DND-41 (cell line): ENCODE measurements at places on chromosomes 2 and 18.

GRCh38 chr2:59789523-59789922 is 763.9 kb downstream of the BCL11A start:
- no peak for DNase-seq

- DNase-seq = no peak
Observed at GRCh38 chr2:238929242-238930081, 81.6 kb downstream of the TWIST2 start.

- DNase-seq = no peak
Observed at GRCh38 chr2:145631561-145631960, 1111.6 kb upstream of the ZEB2 start.

DNA sequence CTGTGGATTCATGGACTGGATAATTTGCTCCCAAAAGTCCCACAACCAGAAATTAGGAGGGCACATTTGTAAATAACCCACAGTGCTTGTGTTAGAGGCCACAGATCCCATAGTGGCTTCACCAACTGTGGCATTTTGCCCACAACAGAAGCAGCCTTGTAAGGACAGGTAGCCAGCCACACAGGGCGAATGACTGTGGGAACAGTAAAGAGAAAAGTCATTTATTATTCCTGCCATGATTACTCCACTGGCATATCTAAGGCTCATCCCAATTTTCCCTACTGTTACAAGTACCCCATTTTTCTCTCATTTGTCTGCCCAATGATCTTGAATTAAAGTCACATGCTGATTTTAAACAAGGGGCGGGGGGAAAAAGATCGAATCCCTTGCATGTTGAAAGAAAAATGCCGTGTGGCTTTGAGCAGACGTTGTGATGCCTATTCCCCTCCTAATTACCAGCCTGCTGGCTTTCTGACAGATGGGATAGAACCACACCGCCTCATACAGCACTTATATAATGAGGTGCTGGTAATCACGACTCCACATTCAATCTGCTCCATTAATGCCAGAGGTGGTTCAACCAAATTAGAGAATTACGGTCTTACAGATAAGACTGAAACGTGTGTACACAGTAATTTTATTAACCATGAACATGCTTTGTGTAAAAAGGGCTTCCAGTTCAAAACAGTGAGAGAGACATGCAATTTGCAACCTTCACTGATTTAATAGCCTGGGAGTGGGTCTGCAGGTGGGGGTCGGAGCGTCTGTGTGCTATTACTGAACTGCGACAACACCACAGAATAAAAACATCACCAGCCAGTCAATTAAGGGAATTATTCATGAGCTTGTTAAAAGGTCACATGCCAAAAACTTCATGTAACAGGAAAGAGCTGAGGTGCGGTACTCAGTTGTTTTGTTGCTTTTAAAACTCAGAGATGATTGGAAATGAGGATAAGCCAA is 196.0 kb downstream of the TMEM163 start:
- DNase-seq = no peak

- no peak for DNase-seq
Observed at GRCh38 chr2:15238028-15238427, 323.1 kb downstream of the NBAS start.

DNA sequence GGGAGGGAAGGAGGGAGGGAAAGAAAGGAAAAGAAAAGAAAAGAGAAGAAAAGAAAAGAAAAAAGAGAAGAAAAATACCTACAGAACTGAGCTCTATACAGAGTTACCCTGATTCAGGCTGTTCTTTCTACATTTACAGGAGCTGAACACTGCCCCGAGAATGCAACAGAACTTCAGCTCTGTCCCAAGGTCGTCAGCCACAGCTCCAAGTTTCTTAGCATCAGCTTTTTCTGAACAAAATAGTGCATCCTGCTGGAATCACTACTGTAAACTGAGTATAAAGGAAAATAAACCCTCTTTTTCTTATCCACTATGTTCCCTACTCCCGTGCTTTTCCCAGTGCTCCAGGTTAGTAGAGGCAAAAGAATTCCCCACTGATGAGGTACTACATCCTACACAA is 4.7 kb upstream of the PPP4R1 start:
- DNase-seq = no peak

GRCh38 chr2:150462770-150463169 is 24.7 kb downstream of the RND3 start:
- DNase-seq = no peak

GRCh38 chr2:190840569-190841172 is 40.0 kb upstream of the GLS start:
- DNase-seq = no peak

- DNase-seq = no peak
Observed at GRCh38 chr2:211157211-211157610, 600.8 kb downstream of the CPS1 start.

DNA sequence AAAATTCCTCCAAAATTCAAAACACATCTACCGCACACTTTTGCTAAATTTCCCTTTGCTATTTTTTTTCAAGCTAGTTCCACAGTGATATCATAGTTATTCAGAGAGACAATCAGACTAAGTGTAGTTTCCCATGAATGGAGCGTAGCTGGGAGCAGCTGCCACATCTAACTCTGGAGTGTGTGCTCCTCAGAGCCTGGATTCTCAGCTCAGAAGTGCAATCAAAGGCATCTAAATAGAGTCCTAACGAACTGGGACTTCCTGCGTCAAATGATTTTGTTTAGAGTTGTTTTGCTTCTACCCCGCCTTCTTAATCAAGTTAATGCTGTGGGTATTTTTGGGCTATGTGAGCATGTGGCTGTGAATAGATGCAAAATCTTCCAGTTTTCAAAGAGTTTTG is 160.3 kb downstream of the TMEM18 start:
- no peak for DNase-seq

- no peak for DNase-seq
Observed at GRCh38 chr2:133867166-133867565, 298.9 kb upstream of the NCKAP5 start.

- no peak for DNase-seq
Observed at GRCh38 chr2:230910546-230911177, 14.4 kb downstream of the GPR55 start.

DNA sequence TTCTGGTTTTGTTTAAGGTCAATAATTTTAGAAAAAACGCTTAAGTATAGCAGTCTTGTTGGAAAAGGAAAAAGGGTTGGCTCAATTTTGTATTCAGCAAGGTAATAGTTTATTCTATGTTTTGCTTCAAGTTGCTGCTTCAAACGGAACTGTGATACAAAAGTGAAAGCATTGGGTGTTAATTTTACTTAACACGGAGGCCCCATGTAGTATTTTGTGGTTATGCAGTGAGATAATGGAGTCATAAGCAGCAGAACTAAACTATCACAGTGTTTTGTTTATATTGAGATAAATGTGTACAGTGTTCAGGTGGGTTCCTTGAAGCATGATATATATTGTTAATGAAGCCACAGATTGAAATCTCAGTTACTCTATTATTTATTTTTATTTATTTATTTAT is 67.0 kb upstream of the LYPD6B start:
- no peak for DNase-seq

- peak; percentile 52 for DNase-seq
Observed at GRCh38 chr2:68715353-68716041, 19.1 kb upstream of the ARHGAP25 start.

GRCh38 chr2:5798084-5798483 is 105.9 kb downstream of the SOX11 start:
- DNase-seq = no peak

- peak; percentile 27 for DNase-seq
Observed at GRCh38 chr18:31977270-31977872, 34.4 kb upstream of the TRAPPC8 start.

- DNase-seq = no peak
Observed at GRCh38 chr2:241268716-241269445, 46.6 kb downstream of the HDLBP start.

- no peak for DNase-seq
Observed at GRCh38 chr18:51107598-51108305, 77.7 kb downstream of the SMAD4 start.

- DNase-seq = no peak
Observed at GRCh38 chr2:133077269-133077822, 407.3 kb upstream of the LYPD1 start.

DNA sequence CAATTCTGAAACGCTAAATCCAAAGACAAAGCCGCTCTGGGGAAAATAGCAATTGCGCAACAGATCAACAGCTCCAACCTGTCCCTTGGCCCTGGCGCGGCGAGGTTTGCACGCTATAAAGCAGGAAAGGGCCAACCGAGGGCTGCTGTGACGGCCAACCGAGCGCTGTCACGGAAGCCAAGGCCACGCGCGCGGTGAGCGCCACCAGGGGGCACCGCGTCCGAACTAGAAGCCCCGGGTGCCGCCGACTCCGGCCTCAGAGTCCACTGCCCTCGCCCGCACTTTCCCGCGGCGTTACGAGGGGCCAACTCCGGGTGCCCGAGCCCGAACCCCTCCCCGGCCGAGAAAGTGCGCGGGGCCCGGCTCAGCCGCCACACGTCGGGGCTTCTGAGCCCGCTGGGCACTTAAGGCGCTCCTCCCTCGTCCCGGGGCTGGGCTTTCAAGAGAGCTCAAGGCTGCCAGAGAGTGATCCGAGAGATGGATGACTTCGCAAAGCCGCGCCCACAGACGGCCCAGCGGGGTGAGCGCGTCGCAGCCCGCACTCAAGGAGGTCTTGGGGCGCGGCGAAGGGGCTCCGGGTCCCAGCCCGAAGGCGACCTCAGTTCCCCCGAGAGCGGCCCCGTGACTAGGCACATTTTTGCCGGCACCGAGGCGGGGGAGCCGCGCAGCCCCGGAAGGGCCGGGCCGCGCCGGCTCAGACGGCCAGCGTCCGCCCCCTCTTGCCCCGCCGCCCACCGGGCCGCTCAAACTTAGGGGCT is 897 bp downstream of the NFE2L2 start:
- DNase-seq = peak; percentile 95

DNA sequence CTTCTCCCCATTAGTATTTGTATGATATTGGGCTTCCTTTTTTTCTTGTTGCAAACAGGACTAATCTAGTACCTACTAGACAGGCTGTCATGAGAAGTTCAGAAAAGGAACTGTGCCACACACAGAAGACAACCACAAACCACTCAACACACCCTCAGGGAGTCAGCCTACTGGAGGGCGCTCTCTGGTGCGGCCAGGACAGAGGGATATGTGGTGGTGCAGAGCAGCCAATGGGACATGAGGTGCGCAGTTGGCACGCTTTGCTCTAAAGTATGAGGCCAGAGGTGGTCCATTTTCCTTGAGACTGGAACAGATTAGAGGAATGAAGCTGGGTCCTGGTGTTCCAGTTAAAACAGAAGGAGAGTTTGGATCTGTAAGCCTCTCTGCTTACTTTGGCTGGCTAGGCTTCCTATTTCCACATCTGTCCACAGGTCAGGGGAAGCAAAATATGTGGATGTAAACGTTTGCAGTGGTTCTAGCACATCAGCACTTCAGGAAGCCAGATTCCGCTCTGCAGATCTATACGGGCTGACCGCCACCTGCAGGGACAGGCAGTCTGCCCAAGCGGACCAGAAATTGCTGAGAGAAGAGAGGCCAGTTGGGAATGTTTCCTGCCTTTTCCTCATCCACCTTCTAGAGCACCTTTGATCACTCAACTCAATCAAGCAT is 114.1 kb downstream of the GFPT1 start:
- no peak for DNase-seq

DNA sequence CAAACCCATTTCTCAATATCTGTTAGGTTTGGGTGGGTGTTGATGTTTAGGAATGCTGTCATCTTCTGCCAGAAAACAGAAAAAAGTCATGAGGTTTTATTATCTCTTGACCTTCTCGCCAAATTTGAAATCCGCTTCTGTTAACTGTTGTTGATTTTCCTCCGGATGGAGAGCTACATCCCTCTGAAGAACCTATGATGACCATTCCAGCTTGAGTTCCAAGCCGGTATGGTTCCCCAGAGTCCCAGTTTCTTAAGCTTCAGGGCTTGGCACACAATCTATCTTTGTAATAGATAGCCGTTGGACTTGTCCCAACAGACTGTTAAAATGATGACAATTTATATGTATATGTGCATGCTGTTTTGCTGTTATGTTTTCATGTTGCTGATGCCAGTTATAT is 1201.0 kb downstream of the LRP1B start:
- DNase-seq = no peak

DNA sequence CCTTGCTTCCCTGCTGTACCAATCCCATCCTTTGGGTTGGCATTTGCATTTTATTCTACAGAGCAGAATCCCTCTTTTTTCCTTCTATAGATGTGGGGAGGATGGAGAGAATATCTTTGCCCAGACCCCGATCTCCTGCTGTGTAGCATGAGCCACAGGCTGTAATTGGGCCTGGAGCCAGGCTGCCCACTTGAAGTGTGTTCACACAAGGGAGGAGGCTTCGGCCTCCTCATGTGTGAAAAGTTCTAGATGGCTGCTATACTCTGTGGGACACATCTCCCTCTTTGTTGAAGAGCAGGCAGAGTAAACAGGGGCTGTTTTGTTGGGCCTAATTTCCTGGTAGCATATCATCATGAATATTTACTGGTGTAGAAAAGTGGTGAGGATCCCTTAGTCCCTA is 126.3 kb downstream of the XRCC5 start:
- DNase-seq = no peak

- peak; percentile 68 for DNase-seq
Observed at GRCh38 chr2:105796131-105796638, 51.5 kb downstream of the NCK2 start.

- DNase-seq = no peak
Observed at GRCh38 chr2:38526195-38526594, 76.5 kb downstream of the HNRNPLL start.

DNA sequence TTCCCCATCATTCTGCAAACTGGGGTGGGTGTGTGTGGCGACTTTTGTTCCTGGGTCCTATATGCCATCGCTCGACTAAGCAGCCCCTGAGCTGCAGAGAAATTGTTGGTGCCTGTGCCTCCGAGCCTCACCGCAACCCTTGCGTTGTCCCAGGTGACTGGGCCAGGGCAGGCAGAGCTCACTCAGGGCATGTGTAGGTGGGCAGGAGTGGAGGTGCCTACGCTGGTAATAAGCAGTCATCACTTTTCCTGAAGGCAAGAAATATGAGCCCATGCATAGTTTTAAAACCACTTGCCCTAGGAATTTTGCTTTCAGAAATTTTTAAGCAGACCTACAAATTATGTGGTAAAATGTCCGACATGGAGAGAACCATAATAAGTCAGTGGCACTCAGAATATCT is 197.8 kb downstream of the SMAD7 start:
- no peak for DNase-seq

DNA sequence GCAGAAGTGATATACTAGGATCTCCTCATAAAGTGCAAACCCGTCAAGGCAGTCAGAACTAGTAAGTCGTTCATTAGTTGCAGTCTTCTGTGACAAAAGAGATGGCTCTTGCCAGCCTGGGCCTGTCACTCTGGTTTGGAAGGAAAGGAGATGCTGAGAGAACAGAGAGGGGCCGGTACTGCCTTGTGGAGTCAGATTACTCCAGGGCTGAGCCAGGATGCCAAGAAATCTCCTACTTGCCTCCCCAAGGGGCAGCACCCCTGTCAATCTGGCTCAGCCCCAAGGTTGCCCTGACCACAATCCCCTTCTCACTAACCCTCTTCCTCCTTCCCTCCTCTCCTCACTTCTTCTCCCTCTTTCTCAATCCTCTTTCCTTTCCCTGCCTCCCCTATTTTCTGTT is 62.9 kb upstream of the ASPRV1 start:
- DNase-seq = no peak

- no peak for DNase-seq
Observed at GRCh38 chr2:227125506-227125905, 38.5 kb downstream of the COL4A4 start.

- no peak for DNase-seq
Observed at GRCh38 chr2:215746226-215746886, 267.0 kb downstream of the MREG start.

- no peak for DNase-seq
Observed at GRCh38 chr18:10354241-10354811, 100.1 kb upstream of the APCDD1 start.
